ENCODE measurements at places on chromosomes 6 and 20. TPM values are rescaled to one million over a fixed set of nuclear protein-coding genes. Genes with fewer than 3 reads are reported as not detected.

Gene COL19A1
- total RNA-seq: not detected

Gene GPX5
- not detected for total RNA-seq

- no peak for DNase-seq
Measured at GRCh38 chr6:145017516-145017915, 717.8 kb downstream of the EPM2A start.

- DNase-seq: no peak
Measured at GRCh38 chr6:52496631-52497030, 76.5 kb downstream of the EFHC1 start.
